ENCODE measurements at places on chromosomes 12 and 14.

DNA sequence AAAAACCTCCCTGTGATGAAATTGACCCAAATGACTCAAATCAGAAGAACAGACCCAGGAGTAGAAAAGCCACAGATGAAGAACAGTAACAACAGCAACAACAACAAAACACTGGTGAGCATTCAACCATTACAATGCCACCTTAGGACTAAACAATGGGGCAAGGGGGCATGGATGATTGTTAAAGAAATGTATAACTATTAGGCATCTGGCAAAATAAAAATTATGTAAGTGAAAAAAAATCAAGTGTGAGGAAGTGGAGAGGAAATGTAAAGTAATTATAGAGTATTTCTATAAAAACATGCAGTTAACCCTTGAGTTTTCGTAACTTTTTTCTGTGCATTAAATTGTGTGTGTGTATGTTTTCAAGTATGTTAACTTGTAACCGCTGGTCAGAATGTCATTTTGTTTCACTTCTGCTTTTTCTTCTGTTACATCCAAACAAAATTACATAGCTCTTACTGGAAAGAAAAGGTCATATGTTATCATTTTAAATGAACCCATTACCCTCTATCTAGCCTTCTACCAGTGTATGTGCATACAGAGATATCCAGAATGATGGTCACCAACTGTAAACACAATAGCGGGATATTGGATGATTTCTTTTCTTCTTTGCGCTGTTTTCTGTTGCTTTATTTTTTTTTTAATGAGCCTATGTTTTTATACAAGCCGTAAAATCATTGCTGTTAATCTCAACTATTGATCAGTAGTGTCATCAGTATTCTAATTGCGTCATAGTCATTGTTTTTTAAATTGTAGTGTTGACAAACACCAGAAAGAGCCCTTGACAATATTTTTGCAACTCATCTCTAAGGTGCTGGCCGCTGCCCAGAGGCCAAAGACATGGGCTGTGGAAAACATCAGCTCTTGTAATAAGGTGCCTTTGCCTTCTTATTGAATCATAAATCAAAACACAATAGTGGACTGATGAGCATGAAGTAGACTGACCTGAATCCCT, 170.6 kb downstream of the CRADD start:
- no peak for DNase-seq

DNA sequence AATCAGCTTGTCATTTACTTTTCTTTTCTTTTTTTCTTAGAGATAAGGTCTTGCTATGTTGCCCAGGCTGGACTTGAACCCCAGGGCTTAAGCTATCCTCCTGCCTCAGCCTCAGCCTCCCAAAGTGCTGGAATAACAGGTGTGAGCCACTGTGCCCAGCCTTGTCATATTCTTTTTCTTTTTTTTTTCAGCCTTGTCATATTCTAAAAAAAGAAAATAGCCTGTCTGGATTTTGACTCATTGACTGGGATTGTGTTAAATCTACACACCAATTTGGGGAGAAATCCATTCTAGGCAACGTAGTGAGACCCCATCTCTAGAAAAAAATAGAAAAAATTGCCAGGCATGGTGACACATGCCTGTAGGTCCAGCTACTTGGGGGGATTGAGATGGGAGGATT, 24.1 kb downstream of the ATP5MC2 start:
- DNase-seq = no peak

GRCh38 chr12:43066471-43066870, 476.9 kb upstream of the PRICKLE1 start:
- DNase-seq = no peak

GRCh38 chr12:55932551-55932910, 1.6 kb downstream of the DGKA start:
- no peak for DNase-seq

DNA sequence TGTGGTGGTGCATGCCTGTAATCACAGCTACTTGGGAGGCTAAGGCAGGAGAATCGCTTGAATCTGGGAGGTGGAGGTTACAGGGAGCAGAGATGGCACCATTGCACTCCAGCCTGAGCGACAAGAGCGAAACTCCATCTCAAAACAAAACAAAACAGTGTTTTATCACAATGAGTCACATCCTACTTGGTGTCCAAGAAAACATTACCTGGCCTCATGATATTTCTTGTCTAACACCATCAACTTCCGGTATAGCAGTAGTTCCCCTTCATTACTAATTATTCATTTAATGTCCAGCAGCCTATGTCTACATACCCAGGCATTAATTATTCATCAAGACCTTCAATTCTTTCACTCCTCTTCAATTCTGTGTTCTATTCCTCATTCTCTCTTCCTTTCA, 115.5 kb downstream of the CCDC59 start:
- no peak for DNase-seq

GRCh38 chr14:55731881-55732498, 152.0 kb downstream of the KTN1 start:
- DNase-seq = no peak

- peak; percentile 9 for DNase-seq
These were observed 170.3 kb downstream of the GRIN2B start for GRCh38 chr12:13811061-13811460.

- no peak for DNase-seq
These were observed 512 bp downstream of the POU6F1 start for GRCh38 chr12:51217133-51217967.

DNA sequence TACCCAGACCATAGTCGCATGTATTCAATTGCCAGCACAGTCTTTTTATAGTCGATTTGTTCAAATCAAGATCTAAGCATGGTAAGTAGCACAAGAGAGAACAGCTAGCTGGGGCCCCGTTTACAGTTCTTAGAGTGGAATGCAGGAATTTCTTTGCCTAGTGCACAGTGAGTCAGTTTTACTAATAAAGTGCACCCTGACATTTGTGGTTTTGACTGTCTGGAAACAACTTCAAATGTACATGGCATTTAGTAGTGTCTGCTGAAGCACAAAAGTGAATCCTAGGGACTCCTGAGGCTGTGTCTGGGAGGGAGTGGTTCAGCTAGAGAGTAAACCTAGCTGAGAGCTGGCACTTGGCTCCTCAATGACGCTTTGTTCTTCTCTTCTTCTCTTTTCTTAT, 64.9 kb downstream of the TMX1 start:
- peak; percentile 83 for DNase-seq

DNA sequence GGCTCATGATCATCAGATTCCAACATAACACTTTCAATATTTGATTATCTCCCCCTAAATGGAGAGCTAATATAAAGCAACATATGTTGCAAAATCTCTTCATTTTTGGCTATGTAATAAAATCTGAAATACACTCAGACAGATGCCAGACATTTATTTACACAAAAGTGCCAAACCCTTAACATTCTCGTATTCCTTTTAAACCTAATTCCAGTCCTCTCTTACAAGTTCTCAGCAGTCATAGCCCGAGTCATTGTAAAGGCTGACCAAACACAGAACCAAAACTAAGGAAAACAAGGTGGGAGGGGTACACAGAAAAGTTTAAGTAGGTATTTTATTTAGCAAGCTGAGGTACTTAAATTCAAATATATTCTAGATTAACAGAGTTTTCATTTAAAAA, 81.4 kb downstream of the LRP6 start:
- DNase-seq = no peak

DNA sequence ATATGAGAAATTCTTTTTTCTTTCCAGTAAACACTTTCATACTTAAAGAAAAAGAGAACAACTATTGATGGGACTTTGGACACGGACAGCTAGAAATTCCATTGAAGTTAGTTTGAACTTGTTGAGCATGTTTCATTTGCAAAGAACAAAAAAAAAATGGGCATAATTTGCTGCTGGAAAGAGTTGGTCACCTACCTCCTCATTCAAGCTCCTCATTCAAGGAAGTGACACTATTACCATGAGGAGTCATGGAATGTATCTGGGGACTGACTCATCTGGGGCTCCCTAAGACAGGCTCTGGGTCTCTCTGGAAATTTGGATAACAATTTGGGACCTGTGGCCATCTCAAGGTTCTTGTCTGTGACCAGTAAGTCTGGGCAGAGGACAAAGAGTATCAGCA, 50.4 kb downstream of the KICS2 start:
- peak; percentile 73 for DNase-seq

DNA sequence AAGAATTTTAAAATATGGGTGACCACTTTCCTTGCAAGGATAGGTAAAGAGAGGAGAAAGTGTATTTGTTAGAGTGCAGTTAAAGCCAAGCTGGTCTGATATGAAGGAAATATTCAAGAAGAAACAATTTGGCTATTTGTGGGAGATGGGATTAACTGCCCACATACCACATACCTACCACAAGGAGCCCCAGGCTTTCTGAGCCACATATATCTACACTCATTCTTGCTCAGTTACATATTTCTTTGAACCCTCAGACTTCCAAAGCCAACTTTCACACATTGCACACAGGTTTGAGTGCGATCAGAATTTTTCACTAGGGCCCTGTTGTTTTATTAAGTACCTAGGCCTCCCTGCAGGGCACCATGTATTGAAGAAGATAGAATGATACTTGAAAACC, 330.2 kb downstream of the ZFP36L1 start:
- DNase-seq = no peak

DNA sequence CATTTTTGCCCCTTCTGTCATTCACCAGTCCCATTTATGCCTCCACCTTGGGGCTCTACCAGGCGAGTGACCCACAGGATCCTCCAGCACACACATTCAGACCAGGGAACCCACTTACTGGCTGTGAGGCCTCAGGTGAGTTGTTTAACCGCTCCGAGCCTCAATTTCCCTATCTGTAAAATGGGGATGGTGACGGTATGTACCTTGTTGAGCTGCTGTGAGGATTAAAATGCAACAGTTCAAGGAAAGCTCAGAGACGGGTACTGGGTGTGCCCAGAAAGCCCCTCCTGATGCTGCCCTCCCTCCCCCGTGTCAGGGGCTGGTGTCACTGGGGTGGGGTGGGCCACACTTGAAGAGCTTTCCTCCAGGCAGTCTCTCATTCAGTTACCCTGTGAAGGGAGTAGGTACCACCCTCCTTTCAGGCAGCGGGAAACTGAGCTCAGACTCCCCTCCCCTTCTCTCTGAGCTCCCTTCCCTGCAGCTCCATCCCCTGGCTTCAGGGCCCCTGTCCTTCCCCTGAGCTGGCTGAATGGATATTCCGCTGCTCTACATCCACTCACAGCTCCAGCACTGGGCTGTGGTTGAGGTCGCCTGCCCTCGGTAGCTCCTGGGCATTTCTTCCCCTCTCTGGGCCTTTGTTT, 1.4 kb upstream of the SERPINA1 start:
- DNase-seq = no peak

GRCh38 chr14:63174760-63175191, 29.5 kb upstream of the RHOJ start:
- no peak for DNase-seq

GRCh38 chr14:23694949-23695663, 58.9 kb downstream of the DHRS2 start:
- no peak for DNase-seq

DNA sequence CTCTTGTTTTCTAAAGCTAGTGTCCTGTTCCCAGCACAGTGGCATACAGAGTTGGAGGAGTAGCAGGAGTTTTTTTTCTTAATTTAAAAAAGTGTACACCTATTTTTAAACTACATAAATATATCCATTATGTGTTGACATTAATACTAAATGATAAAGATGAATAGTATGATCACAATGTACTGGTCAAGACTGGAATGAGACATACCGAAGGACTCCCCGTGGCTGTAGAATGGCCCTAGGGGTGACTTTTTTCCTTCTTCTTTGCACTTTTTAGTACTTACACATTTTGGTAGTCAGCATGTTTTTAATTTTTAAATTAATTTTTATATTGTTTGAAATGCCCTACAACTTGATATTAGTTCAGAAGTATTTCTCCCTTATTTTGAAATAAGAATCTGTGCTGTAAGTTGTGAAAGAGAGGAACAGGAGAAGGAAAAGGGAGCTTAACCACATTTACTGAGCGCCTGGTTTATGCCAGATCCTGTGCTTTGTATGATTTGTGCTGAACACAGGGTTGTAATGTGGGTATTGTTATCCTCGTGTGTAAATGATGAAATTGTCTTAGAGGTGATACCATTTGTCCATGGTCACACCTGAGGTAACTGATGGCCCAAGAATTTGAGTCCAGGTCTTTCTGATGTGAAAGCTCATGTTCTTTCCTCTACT, 136.5 kb downstream of the TGFB3 start:
- no peak for DNase-seq

- no peak for DNase-seq
These were observed 5.8 kb upstream of the OVCH1 start for GRCh38 chr12:29503283-29503682.

DNA sequence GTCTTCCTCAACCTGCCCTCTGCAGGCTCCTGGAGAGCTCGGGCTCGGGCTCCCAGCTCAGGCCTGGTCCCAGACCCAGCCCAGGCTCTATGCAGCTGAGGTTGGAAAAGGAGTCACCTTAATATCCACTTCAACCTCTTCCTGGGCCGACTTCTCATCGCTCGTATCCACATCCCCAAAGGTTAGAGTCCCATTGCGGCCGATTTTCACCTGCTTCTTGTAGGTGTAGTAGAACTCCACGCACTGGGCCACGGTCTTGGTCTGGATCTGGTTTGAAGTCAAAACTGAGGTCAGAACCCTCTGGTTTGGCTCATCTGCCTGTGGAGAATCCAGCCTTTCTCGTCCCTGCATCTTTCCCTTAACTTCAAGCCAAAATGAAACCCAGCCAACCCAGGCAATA, 8.4 kb upstream of the PNMA1 start:
- no peak for DNase-seq

DNA sequence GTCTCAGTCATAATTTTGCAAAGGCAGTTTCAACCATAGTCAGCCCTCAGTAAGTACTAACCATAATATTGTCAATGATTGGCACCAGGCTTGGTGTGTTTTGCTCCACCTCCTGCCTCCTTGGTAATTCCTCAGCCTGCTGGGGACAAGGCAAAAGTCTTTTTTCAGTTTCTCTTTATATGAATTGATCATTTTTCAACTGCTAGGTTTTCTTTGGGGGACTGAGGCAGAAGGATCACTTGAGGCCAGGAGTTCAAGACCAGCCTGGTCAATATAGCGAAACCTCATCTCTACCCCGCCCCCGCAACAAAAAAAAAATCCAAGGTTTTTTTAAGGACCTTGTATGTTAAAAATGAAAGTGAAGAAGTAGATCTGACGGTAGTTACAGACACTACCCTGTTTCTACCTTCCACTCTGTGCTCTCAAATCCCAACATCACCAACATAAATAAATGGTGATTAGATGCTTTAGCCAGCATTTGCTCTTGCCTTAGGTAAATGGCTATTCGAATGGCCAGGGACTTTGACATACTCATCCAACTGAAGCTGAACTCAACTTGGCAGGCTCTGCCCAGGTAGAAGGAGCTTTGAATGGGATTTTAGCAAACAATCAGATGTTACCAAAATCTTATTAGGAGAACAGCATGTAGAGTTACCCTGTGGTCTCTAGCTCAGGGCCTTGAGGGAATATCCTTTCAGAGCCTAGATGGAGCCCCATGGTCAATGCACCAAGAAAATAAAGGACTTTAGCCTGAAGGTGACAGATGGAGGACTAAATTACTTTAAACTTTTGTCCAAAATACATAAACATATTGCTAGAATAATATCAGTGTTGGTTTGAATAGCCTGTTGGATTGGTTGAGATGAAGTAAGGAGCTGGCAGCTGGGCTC, 126.9 kb upstream of the AMIGO2 start:
- no peak for DNase-seq

- DNase-seq = no peak
These were observed 22.4 kb upstream of the CCDC63 start for GRCh38 chr12:110824342-110824741.
